Prostate gland (tissue), 2 donors: ENCODE measurements at places on chromosomes 12 and 14. TPM values are rescaled to one million over a fixed set of nuclear protein-coding genes. Genes with fewer than 3 reads are reported as not detected.
A peak's percentile ranks its signal among the peaks of the same experiment; 100 is the strongest.

- no peak for DNase-seq
These were observed 694 bp upstream of the DIABLO start for GRCh38 chr12:122226366-122227125.

The KRT1 gene
- total RNA-seq, result 18.1 TPM

- DNase-seq, result no peak
These were observed 1.7 kb upstream of the KCNJ8 start for GRCh38 chr12:21776175-21776574.

DNA sequence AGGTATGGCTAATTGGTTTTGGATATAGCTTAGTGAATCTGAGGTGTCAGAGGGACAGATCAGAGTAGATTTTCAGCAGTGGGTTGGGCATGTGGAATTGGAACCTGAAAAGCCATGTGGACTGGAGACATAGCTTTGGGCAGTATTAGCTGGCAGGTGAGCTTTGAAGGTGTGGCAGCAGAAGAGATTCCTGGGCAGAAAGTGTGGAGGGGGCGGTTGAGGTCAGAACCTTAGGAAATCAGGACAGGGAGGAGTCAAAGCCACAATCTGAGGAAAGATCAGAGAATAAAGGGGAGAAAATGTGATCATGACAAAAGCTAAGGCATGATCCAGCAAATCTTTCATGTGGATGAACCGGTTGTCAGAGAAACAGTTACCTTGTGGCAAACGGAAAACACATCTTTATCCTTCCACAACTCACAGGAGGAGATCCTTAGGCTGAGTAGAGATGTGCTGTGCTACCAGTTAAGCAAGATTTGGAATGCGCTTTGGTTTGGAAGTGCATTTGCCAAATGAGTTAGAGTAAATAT is 56.4 kb downstream of the PTGER2 start:
- DNase-seq, result no peak

The CCDC175 gene
- total RNA-seq, result not detected

- no peak for DNase-seq
These were observed 170.0 kb downstream of the SLC2A13 start for GRCh38 chr12:39935839-39936238.

DNA sequence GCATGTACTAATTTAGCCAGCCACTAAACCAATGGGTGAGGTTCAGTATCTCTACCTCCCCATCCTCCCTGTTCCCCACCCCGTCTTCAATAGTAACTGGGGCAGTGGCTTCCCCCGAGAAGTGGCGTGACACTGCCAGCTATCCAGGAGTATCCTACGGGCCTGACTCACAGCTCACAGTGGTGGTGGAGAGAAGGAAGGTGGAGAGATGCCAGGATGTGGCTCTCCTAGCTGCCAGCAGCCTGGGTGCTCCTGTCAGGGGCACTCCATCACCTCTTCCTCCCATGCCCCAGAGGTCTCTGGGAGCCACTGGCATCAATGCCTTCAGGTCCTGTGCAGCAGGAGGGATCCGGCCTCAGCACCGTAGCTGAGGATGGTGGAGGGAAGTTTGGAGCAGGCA is 49.0 kb downstream of the TSPAN11 start:
- DNase-seq, result no peak

The RPS6KA5 gene
- 8.9 TPM for total RNA-seq

GRCh38 chr14:59274991-59275391 is 86.5 kb downstream of the DAAM1 start:
- no peak for DNase-seq

GRCh38 chr14:33218026-33218425 is 279.3 kb downstream of the NPAS3 start:
- no peak for DNase-seq

The ADAM20 gene
- 0.96 TPM for total RNA-seq

The GLS2 gene
- 6.6 TPM for total RNA-seq

The PDZRN4 gene
- total RNA-seq, result 21.1 TPM

DNA sequence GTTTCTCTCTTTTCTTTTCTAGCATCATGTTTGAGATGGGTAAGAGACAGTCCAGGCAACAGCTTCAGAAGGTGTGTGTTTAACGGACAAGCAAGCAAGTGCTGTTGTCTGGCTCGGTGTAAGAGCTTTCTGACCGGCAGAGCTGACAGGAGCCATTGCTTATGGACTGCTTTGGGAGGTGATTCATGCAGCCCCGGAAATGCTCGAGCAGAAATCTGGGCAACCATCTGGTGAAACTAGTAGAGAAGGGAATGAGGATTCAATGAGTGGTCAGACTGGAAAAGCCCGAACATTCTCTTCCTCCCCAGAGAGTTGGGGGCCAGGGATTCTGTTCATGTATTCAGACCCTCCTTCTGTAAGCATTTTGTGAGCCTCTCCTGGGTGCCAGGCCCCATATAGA is 24.4 kb downstream of the TUNAR start:
- no peak for DNase-seq

The AQP2 gene
- 2.7 TPM for total RNA-seq

The SERPINA9 gene
- total RNA-seq, result not detected

DNA sequence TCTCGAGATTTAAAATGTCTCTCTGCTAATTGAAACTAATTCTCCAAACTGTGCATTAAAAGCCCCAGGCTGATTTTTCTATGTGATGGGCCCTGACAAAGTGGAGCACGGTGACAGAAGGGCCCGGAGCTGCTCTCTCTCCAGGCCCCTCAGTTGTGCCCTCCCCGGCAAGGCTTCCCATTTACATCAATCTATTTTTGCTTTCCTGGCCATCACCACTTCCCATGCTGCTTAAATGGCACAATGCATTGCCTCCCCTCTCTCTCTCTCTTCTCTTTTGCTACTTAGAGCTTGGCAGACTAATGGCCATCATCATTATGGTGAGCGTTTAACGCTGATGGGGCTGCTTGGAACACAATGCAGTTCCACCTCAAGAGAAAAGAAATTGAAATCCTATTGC is 270.7 kb upstream of the DIO3 start:
- no peak for DNase-seq

The KRT74 gene
- 0.45 TPM for total RNA-seq

DNA sequence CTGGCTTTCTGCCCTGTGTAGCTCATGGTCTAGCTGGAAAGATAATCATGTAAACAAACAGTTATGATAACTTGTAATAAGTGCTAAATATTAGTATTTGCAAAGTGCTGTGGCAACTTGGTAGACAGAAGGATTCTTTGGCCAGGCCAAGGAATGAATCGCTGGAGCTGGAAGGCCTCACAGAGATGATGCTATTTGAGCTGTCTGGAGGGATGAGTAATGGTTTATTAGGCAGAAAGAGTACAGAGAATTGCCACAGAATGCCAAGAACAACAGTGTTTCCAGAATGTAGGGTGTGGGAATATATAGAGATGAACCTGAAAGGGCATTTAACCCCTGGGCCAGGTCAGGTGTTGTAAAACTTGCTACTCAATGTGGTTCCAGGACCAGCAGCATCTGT is 27.6 kb downstream of the OTX2 start:
- no peak for DNase-seq

The SPRYD3 gene
- 38.7 TPM for total RNA-seq

DNA sequence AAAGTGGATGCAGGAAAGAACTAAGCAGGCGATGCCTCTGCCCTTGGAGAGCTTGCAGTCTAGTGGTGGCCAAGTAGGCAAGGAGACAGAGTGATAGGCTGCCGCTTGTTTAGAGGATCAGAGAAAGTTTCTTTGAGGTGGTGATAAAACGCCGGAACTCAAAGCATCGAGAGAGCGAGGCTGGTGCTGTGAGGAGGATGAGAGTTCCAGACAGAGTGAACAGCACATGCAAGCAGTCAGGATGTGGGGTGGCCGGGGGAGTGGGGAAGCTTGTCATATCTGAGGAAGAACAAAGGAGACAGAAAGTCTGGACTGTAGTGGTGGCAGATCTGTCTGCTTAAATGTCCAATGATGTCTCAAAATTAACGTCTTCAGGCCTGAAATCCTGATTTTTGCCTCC is 319.7 kb downstream of the SNAPC1 start:
- no peak for DNase-seq

DNA sequence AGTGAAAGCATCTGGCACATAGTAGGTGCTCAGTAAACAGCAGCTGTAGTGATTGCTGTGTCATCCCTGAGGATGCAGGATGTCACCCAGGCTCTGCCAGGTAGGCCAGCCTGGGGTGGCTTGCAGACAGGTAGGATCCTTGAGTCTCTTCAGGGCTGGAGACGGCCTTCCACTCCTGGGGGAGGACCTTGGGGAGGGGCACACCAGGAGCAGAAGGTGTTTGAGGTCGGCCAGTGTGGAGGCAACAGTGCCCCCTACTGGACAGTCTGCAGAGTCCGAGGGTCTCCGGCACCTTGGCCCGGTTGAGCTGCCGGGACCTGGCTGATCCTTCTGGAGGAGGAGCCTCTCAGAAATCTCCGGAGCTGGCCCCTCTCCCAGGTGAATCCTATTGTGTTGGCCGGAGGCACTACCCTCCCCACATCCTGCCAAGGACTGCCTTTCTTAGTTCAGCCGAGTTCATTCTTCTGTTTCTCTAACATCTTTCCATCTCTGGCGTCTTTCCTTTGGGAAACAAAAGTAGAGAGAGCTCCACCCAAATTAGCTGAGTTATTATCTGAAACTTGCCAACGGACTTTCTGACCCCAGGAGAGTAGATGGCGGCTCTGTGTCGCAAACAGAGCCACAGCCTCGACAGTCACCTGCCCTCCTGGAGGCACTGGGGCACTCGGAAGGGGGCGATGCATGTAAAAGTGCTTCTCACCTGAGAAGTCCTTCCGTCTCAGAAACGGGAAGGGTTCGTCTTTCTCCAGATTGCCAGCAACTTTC is 41.8 kb upstream of the CLMN start:
- peak; percentile 53 for DNase-seq

The BATF gene
- 3.1 TPM for total RNA-seq

DNA sequence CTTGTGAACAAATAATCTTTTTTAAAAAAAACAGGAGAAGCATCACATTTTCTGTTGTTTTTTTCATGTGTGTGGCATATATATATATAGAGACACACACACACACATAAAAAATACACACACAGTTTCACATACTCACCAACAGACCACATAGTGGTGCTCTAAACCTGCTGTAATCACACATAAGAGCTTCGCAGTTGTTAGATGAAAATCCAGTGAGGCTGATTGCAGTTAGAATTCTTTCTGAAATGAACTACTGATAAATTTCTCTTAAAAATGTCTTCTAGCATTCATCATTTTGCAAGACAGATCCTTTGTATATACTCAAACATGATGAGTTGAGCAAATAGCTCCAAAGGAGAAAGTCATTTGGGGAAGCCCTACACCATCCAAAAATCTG is 434.3 kb upstream of the STXBP6 start:
- DNase-seq, result no peak

DNA sequence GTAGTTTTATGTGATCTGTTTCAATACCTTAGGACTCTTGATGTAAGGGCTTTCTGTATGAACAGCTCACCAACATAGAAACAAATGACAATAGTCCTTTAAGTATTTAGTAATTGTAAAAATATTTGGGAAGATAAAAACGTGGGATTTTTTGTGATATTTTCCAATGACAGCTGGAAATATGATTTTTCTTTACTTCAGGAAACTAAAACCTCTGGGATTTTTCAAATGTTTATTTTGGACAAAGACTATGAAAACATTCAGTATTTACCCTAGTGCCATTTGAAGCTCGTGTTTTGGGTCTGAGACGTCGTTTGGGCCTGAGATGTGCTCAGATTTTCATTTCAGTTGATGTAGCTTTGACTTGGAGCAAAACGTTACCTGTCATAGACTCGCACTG is 240.0 kb downstream of the BMP4 start:
- no peak for DNase-seq
